ENCODE measurements at places on chromosomes 3 and 15. TPM values are rescaled to one million over a fixed set of nuclear protein-coding genes. Genes with fewer than 3 reads are reported as not detected.

PLSCR2 gene
- not detected for total RNA-seq

DNA sequence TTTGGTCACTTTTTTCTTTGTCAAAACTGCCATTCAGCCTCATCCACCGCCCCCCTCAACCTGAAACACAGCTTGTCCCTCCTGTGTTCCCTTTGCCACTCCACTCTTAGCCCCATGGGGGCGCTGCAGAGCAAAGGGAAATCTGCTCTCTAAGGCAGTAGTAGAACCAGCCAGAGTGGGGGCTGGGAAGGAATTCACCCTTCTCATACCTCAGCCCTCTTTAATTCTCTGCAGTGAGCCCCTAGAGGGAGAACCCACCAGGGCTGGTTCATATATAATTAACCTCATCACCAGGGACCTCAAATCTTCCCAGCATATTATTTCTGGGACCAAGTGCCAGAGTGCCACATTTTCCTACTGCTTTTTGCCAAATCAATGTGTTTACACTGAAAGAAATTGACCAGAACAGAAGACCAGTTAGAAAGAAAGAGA is 2.8 kb upstream of the BCL6 start:
- DNase-seq = peak; percentile 96

GRCh38 chr3:106261396-106261795 is 392.6 kb upstream of the CBLB start:
- no peak for DNase-seq

EFCC1 gene
- 13.9 TPM for total RNA-seq

RFTN1 gene
- total RNA-seq = 41.9 TPM

- DNase-seq = no peak
Measured at GRCh38 chr3:187085933-187086332, 53.4 kb downstream of the RPL39L start.

DNA sequence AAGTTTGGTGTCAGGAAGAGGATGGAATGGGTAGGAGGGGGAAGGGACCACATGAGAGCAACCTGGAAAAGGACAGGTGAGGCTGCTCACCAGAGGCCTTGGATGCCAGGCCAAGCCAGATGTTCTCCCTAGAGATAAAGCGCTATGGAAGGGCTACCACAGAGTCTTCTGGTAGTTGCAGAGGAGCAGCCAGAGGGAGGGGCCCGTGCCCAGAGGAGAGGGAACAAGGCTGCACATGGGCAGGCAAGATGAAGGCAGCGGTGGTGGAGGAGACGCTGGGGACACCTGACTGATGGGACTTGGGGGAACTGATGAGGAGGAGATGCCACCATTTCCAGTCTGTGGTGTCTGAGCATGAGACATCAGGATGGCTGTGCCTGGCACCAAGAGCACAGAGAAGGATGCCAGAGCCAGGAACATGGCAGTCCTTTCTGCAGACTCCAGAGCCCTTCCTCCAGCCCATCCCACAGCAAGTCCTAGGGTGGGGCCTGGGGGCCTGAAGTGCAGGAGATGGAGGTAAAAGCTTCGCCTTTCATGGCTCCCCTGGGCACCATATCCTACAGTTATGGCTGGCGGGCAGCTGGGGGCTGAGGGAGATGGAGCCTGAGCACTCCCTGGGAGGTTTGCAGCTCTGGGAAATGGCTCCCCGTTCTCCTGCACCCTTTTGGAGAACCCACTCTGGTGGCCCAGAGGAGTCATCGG is 103.0 kb downstream of the ETFA start:
- no peak for DNase-seq

- DNase-seq = no peak
Measured at GRCh38 chr15:81856001-81856633, 189.7 kb downstream of the MEX3B start.
